ENCODE measurements at places on chromosomes 1 and 21.

GRCh38 chr1:24173638-24174575, 13.2 kb downstream of the IFNLR1 start:
- no peak for DNase-seq

- peak; percentile 49 for DNase-seq
Observed at GRCh38 chr1:3453203-3453761, 1.2 kb upstream of the ARHGEF16 start.

DNA sequence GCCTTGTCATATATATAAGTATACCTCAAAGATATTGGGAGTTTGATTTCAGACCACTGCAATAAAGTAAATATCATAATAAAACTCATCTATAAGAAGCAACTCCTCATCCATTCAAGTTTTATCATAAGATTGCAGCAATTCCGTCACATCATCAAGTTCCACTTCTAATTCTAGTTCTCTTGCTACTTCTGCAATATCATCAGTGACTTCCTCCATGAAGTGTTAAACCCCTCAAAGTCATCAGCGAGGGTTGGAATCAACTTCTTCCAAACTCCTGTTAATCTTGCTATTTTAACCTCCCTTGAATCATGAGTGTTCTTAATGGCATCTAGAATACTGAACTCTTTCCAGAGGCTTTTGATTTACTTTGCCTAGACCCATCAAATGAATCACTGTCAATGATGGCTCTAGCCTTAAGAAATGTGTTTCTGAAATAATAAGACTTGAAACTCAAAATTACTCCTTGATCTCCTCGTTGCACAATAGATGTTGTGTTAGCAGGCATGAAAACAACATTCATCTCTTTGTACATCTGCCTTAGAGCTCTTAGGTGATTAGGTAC, 88.3 kb downstream of the RPE65 start:
- DNase-seq: no peak

DNA sequence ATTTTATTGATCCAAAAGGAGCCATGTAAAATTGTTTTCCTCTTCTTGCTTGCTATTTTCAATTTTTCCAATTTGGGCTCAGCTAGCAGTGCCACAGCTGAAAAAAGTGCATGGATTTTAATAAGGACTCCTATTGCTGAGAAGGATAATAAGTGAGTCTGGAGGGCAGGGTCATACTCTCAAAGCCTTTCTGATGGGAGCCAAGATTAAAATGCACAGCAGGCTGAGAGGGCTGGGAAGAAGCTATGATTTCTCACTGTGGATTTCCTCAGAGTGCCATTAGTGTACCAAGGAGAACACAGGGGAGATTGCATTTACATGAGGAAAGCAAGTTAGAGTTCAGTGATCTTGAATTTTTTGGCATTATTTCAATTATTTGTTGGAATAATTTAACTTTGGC, 261.3 kb downstream of the ST6GALNAC3 start:
- DNase-seq: no peak

GRCh38 chr1:226549094-226549936, 751 bp downstream of the STUM start:
- DNase-seq: peak; percentile 20
